ENCODE measurements at places on chromosomes 6 and 20.
A peak's percentile ranks its signal among the peaks of the same experiment; 100 is the strongest.

DNA sequence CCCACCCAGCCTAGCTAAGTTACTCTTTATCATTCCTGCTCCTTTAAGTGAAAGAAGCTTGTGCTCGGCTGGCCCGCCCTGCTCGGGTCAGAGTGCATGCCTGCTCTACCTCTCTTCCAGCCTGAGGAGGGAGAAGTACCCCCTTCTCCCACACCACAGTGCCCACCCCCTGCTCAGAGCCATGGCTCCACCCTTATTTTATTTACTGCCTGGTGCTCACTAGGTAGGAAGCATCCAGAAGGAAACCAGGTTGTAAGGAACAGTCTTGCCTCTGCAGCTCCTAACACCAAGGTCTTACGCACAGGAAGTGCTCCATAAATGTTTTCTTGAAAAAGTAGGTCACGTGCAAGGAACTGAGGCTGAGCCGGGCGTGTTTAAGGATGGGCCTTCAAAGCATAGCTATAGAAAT lies 105.7 kb upstream of the SNX9 start:
- no peak for DNase-seq

DNA sequence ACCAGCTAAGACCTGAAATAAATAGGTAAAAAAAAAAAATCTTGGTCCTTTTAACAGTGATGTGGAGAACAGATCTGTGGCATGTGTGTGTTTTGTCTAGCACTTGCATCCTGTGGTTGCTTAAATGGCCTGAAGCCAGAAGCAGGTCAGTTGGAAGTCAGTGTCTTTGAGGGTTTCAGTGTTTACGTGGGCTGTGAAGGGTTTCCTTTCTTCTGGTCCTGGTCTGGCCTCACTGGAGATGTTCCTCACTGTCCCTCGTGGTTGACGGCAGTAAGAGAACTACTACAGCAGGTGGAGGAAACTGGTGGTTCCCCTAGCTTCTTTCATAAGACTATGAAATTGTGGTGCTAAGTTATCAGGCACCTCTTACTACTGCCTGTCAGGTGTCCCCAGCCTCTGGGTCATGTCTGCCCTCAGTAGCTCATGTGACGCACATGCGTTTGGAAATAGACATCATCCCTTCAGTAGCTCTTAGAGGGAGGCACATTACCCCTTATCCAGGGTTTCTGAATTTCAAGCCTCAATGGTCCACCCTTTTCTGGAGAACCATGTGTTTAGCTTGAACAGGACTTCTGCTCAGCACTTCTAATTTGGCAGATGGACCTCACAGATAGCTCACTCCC lies 59.4 kb upstream of the SCP2D1 start:
- no peak for DNase-seq

DNA sequence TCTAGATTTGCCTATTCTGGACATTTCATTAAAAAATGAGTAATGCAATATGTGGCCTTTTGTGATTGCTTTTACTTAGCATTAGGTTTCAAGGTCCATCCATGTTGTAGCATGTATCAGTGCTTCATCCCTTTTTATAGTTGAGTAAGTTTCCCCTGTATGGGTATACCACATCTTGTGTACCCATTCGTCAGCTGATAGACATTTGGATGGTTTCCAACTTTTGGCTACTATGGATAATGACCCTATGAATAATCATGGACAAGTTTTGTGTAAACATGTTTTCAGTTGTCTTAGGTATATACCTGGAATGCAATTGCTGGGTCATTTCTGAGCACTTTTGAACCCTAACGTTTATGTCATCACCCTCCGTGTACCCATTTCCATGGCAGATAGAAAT lies 15.4 kb downstream of the METTL24 start:
- no peak for DNase-seq

GRCh38 chr20:4771004-4771403 lies 49.3 kb downstream of the PRND start:
- DNase-seq = no peak

GRCh38 chr6:4531406-4531805 lies 244.8 kb upstream of the CDYL start:
- DNase-seq = no peak

GRCh38 chr6:75201901-75202672 lies 3.8 kb downstream of the COL12A1 start:
- peak; percentile 30 for DNase-seq

GRCh38 chr6:156638581-156638980 lies 138.6 kb upstream of the ARID1B start:
- no peak for DNase-seq

GRCh38 chr6:111997078-111997852 lies 56.6 kb upstream of the CCN6 start:
- DNase-seq = peak; percentile 54

- no peak for DNase-seq
These were observed 40.0 kb downstream of the IRF4 start for GRCh38 chr6:431504-431903.

- DNase-seq = peak; percentile 11
These were observed 94.8 kb downstream of the BTBD3 start for GRCh38 chr20:12012241-12013222.

GRCh38 chr6:46876126-46876525 lies 45.6 kb downstream of the ADGRF5 start:
- DNase-seq = peak; percentile 0

- no peak for DNase-seq
These were observed 13.7 kb downstream of the SLC22A23 start for GRCh38 chr6:3443221-3443515.

DNA sequence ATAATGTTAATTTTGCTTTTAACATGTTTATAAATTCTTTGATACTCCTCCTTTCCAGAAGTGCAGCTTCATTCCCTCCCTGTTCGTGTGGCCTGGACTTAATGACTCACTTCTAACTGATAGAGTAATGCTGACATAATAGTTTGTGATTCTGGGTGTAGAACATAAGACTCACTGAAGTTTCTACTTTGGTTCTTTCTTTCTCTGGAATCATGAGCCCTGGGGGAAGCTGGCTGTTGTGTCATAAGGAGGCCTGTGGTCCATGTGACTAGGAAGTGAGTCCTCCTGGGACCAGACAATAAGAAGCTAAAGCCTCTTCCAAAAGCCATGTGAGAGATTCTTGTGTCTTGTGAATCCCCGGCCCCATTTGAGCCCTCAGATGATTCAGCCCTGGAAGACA lies 30.5 kb upstream of the HLA-G start:
- no peak for DNase-seq

DNA sequence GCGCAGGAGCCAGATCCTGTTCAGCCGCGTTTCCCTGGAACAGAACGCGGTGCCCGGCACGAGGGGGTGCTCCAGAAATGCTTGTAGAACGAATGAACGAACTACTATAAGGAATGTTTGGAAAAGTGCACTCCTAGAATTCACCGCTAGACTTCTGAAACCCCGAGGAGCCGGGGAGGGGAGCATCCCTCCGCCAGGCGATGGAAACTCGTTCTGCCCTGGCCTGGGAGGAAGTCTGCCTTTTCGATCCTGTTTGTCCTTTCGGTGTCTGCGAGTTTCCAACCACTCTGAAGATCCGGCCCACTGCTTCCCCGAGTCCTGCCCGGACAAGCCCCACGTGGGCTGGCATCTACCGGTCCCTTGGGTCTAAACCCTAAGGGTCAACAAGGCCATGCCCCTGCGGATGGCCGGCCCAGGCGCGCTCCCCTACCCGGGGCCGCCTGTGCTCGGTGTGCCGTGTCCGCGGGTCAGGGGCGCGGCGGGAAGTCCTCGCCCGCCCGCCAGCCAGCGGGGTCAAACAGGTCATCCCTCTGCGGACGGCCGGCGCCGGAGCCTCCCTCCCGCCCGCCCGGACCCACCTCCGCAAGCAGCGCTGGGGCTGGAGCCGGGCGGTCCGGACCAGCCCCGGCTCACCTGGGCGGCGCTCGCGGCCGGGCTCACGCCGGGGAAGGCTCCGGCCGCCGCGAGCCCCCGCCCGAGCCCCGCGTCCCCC lies 526 bp downstream of the SULF2 start:
- peak; percentile 56 for DNase-seq

GRCh38 chr20:62148908-62149314 lies 5.3 kb downstream of the SS18L1 start:
- DNase-seq = no peak

DNA sequence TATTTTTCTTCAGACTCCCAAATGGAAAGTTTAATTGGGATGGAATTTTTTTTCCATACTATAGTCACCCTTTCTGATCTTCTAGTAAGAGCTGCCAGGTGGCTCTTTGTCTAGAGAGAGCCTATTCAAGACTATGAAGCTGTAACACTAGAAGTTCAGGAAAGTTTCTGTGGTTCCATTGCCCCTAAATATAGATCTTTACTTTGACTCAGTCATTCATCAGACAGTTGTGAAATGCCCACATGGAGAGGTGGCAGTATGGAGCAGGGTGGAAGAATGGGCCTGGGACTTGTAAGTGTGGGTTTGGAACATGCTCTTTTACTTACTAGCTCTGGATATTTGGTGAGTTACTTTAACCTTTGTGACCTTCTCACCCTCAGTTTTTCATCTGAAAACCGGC lies 87.8 kb downstream of the CTNNBL1 start:
- no peak for DNase-seq

GRCh38 chr6:3176562-3177355 lies 19.4 kb upstream of the TUBB2A start:
- no peak for DNase-seq

DNA sequence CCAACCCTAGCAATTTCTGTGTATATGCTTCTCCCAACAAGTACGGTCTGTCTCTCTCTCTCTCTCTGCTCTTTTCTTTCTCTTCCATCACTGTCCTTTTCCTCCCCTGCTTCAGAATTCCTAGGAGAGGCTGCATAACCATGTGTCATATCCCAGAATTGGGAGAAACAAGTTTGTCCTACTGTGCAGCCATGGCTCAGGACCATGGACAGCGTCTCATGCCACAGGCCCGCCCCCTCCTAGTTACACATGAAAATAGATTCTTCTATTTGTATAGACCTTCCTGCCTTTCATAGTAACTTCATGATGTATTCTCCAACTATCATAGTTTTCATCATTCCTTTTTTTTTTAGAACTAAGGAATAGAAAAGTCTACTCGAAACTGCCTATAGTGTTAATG lies 98.0 kb downstream of the FNDC1 start:
- DNase-seq = no peak

GRCh38 chr20:22371843-22372242 lies 212.5 kb downstream of the FOXA2 start:
- DNase-seq = no peak

DNA sequence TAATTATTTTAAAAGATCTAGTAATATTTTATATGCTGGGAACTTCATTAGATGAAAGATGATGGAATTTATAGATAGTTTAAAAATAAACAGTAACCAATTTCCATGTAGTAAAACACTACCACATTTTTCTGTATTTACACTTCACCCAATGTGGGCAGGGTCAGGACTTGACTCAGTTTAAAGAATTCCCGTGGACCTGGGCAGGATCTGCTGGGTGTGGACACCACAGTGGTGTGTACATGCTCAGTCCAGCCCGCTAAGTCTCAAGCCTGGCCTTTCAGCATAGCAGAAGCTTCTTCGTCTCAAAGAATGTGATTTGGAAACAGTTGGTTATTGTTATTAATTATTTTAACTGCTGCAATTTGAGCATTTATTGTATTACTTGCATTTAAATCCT lies 364.2 kb downstream of the SYNE1 start:
- no peak for DNase-seq

DNA sequence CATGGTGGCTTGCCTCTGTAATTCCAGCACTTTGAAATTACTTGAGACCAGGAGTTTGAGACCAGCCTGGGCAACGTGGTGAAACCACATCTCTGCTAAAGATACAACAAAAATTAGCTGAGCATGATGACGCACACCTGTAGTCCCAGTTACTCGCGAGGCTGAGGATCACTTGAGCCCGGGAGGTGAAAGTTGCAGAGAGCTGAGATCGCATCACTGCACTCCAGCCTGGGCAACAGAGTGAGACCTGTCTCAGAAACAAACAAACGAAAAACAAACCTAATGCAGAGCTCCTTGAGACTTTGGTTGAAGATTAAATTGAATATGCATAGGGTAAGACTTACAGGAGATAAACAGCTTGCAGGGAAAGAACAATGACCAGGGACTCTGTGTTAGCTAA lies 80.8 kb downstream of the SCAF8 start:
- DNase-seq = no peak

DNA sequence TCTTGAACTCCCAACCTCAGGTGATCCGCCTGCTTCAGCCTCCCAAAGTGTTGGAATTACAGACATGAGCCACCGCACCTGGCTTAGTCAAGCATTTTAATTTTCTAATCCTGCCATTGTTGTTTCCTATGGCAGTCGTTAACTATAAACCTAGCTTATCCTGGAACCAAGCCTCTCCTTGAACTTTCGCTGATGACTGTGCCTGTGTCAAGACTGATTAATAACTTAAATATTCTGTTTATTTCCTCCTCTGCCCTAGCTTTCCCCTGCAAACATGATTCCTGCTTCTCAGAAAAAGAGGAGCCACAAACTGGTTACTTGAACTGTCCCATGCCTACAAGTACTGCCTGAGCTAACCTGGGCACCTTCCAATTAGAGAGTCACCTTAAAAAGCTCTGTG lies 1.5 kb downstream of the VNN1 start:
- DNase-seq = no peak

- no peak for DNase-seq
These were observed 32.3 kb downstream of the GHRH start for GRCh38 chr20:37229357-37229756.

DNA sequence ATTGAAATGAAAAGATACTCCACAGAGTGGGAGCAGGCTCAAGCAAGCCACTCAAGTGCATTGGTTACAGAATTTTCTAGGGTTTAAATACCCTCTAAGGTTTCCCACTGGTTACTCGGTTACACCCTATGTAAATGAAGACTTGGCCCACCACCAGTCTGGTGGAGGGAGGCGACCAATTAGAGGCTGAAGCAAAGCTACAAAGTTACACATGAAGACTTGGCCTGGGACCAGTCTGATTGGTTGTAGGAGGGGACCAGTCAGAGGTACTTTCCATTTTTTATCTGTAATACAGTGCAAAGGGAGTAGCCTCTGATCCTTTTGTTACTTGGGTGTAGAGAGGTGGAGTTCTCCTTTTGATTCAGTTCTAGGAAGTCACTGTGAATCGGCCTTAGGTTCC lies 7.6 kb downstream of the SRSF12 start:
- no peak for DNase-seq

GRCh38 chr6:81800666-81801065 lies 48.2 kb upstream of the TENT5A start:
- DNase-seq = no peak

DNA sequence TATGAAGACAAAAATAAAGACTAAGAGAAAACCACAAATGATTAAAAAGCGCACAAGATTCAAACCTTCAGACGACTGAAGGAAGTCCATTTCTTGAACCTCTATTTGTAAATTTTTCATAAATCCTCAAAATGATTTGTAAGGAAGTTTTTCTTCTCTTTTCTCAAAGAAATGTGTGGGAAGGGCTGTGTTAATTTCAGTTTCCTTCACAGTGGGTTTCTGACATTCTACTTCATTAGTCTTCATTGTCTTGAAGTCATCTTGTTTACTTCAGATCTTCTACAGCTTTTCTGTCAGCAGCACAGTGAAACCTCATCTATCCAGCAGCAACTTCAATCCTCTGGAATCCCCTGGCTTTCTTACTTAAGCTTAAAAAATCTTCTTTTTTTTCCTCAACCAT lies 87.6 kb upstream of the MYLIP start:
- DNase-seq = no peak

- DNase-seq = no peak
These were observed 104.6 kb downstream of the EPB41L2 start for GRCh38 chr6:130958468-130958867.
